ENCODE measurements at places on chromosomes 2 and 18.

- no peak for DNase-seq
Observed at GRCh38 chr2:40625849-40626248, 174.0 kb upstream of the SLC8A1 start.

- DNase-seq = no peak
Observed at GRCh38 chr2:226488034-226488433, 311.6 kb downstream of the IRS1 start.

- DNase-seq = no peak
Observed at GRCh38 chr2:136135921-136136906, 18.3 kb upstream of the CXCR4 start.

- DNase-seq = no peak
Observed at GRCh38 chr2:241120440-241120839, 18.4 kb upstream of the MTERF4 start.

DNA sequence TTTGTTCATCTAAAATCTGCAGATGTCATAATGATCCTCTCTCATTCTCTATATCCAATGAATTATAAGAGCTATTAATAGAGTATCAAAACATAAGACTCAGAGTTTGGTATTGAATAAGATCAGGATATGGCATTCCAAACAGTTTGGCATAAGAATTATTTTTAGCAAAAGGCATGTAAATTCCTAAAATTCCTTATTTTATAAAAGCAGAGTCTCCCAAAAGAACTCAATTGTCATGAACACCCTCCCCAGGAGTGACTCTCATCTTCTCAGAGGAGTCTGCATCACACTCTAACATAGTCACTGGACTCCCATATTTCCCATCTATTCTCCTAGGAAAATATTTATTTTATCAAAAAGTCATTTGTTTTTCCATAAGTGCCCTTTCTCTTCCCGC, 1710.2 kb upstream of the SLC39A10 start:
- no peak for DNase-seq

- DNase-seq = no peak
Observed at GRCh38 chr18:9696701-9697100, 11.4 kb upstream of the RAB31 start.

GRCh38 chr18:22302144-22302543, 115.6 kb downstream of the CTAGE1 start:
- DNase-seq = no peak

GRCh38 chr2:11053546-11053945, 101.7 kb upstream of the SLC66A3 start:
- no peak for DNase-seq

DNA sequence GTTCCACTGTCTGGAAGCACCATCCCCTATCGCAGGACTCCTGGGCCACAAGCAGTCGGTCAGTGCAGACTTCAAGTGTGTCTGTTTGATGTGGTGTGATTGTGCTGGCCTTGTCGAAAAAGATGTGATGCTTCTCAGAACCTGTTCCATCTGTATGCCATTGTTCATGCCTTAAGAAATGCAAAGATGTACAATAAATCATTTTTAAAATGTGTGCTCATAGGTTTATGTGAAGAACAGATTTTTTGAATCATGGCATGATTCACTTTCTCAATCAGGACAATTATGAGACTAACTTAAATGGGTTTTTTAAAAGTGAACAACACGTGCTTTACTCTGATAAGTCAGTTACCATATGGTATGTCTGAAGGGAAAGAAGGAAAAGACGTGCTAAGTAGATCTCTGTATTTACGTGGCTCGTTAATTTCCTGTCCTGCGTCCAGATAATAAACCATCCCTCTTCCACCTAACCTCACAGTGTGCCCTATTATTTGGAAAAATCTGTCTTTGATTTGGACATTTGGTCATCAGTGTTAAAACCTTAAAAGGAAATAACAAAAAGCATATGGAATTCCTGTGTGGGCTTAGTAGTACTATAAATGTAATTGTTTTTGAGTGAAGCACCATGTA, 54.9 kb downstream of the PRKRA start:
- no peak for DNase-seq

DNA sequence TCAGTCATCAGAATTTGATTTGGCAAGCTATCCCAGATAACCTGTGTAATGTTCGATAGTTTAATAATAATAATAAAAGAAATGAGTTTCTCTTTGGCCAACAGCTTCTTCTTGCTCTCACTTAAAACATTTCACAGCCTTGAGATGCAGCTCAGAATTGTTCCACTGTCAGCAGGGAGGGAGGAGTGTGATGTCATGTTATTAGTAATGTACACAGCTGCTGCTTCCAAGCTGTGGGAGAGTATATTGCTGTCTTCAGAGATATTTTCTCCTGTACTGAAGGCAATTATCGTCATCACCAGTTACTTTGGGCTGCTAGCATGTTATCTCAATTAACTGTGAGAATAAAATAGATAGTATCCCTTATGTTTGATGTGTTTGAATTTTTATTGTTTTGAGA, 146.9 kb upstream of the MAP3K20 start:
- DNase-seq = no peak

- DNase-seq = no peak
Observed at GRCh38 chr2:37586663-37587317, 84.7 kb downstream of the CDC42EP3 start.

DNA sequence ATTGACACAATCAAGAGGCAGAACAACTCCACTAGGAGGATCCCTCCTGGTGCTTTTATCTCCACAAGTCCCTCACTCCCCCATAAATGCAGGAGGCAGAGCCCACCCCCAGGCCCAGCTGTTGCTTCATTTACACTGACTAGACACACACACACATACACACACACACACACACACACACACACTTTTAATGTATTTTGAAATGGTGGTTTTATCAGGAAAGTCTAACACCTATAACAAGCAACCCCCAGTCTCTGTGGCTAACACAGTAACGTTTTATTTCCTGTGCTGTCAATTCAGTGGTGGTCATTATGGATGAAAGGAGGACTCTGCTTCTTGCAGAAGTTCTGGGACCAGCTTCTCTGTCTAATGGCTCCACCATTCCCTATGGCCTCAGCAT, 125.4 kb upstream of the FOSL2 start:
- DNase-seq = no peak

- no peak for DNase-seq
Observed at GRCh38 chr2:74066491-74067203, 81.1 kb downstream of the BOLA3 start.

GRCh38 chr18:22063102-22063501, 106.3 kb upstream of the GATA6 start:
- DNase-seq = no peak

- DNase-seq = no peak
Observed at GRCh38 chr2:218081063-218081462, 12.0 kb downstream of the RUFY4 start.

DNA sequence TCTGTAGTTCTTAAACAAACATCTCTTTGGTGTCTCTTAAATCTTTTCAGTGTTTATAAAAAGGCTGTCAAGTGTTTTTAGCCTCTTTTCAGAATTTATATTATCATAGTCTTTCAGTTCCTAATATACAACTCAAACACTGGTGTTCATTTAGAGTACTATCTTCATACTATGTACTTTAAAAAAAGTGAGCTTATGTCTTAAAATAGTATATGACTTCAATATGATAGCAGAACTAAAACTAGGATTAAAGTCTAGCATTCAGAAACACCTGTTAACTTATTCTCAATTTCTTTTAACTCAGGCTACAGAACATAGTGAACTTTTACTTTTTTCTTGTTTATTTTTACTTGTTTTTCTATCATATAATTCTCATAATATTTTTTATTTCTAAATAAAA, 14.7 kb upstream of the IKZF2 start:
- DNase-seq = no peak

- DNase-seq = no peak
Observed at GRCh38 chr2:162403884-162404283, 60.0 kb downstream of the GCA start.

DNA sequence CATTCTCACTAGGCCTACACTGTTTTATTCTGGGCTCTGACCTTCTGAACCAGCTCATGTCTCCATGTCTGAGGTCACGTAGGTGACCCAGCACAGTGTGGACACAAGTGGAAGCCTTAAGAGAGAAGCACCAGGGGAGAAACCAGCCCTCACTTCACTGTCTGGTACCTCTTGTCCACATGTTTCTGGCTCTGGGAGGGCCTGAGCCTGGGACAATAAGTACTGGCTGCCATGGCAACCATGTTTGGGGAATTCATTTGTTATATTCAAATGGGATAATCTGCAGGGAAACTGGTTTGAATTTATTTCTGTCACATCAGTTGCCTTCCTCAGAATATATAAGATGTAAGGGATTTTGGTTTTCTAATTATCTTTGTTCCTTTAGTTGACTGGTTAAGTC, 23.3 kb downstream of the MYO3B start:
- no peak for DNase-seq

DNA sequence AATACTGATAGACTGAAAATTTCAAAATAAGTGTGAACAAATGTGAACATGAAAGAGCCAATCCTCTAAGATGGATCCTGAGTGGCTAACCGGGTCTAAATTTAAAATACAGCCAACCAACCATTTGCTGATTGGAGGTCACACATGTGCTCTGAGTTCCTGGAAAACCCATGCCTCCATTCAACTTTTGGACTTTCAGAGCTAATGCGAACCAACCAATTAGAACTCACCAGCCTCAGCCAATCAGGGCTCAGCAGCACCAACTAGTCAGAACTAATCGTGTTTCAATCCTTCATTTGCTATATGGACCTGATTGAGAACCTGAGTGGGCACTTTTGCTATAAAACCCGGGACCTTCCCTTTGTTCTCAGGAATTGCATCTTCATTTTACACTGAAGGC, 111.5 kb downstream of the MEP1B start:
- DNase-seq = no peak

GRCh38 chr2:104378853-104379374, 475.0 kb upstream of the POU3F3 start:
- no peak for DNase-seq

DNA sequence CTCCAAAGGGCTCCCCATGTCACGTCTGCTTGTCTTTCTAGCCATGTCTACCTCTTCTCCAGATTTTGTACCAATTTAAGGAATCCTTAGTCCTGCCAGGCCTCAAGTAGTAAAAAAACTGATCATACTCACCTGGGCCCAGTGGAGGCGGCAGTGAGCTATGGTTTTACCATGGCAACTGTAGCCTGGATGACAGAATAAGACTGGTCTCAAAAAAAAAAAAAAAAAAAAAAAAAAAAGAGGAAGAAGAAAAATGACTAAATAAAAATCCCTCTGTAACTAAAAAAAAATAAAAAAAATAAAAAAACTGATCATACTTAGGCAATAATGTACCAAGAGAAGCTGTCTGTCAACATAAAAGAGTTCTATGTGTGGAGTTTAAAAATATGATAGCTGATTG, 221.6 kb downstream of the NR4A2 start:
- no peak for DNase-seq

DNA sequence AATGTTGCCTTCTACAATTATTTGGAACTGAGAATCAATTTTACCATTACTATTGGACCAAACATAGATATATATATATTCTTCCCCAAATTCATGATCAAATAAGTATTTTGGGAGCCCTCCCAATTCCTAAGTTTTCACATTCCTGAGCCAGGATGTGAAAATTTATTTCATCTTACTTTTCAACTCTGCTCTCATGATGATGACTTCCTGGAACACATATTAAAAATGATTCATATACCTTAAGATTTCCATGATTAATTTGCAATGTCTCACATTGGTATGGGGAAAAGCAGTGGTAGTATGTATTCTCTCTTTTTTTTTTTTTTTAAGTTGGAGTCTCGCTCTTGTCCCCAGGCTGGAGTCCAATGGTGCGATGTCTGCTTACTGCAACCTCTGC, 596.1 kb upstream of the ZEB2 start:
- no peak for DNase-seq

DNA sequence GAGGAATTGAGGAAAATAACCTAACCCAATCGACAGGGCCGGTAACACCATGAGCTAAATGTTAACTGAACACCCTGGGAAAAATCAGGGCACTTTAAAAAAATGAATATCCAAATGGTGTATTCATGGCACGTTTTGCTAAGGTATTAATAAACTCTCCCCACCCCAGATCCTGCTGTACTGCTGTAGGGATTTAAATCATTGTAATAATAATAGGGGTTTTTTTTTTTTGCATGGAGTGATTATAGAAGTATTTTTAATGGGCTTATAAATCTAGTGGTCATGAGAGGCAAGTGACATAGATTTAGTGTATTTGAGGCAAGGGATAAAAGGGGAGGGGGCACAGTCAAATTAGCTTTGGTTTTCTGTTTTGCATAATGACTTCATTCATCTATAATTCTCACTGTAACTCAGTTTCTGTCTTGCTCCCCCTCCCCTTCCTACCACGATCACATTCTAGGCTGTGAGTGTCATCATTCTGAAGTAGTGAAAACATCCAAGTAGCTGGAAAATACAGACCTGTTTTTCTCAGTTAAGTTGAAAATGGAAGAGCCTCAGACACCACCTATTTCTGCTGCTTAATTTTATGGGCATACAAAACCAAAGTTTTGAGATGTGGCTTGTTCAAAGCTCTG, 18.2 kb upstream of the MGAT5 start:
- DNase-seq = no peak

DNA sequence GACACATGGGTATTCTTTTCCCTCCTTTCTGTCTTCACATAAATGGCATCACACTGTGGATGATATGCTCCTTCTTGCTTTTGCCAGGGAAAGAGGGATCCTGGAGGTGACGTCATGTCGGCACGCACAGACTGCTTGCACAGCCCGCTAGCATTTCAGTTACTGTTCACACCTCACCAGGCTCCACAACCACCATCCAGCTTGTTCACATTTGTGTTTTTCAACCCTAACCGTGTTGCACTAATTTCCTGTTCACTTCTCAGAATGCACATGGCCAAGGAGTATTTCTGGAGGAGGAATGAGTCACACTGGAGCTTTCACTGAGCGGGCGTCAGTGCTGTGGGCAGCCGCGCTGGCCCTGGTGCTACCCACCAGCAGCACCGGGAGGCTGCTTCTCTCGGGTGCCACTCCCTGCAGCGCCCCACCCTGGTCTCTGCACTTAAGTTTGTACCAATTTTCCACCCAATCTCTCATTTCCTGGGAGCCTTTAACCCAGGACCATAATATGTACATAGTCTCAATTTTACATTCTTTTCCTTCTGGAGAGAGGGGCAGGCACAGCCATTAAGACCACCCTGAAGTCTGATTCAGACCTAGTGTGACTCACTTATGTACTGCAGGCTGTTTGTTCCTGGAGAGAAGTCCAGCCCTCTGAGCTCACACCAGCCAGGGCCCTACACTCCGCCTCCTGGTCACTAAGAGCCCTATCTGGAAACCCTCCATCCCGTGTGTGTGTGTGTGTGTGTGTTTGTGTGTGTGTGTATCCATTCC, 65.1 kb downstream of the MBP start:
- peak; percentile 59 for DNase-seq

DNA sequence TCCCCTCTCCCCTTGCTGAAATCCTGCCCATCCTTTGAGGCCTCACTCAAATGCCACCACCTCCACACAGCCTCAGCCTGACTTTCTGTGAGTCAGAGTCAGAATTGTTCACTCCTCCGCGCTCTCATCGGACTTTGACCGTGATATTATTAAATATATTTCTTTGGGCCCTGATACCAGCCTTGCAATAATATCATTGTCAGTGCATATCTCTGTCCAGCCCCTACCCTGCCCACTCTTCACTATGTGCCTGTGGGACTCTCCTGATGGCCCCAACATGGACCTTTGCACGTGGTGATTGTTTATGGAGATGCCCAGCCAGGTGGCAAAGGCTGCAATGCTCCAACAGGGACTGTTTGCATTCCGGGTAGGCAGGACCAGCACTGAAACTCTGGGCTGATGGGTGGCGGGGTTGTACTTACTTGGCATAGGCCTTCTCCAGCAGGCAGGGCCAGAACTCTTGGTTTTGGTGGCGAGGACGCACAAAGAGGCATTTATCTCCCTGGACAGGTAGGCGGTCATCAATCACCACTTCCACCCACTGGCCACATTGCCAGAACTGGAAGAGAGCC, 37.3 kb downstream of the CAPN13 start:
- DNase-seq = no peak
